ENCODE measurements at places on chromosomes 2 and 18. TPM values are rescaled to one million over a fixed set of nuclear protein-coding genes. Genes with fewer than 3 reads are reported as not detected.

The LOXHD1 gene
- 3.0 TPM for polyA plus RNA-seq

The NOSTRIN gene
- polyA plus RNA-seq: 26.7 TPM

The RETSAT gene
- 14.7 TPM for polyA plus RNA-seq

GRCh38 chr2:241272303-241273209 lies 42.9 kb downstream of the HDLBP start:
- DNase-seq: peak; percentile 55

- no peak for DNase-seq
These were observed 286.6 kb downstream of the AGAP1 start for GRCh38 chr2:235780401-235780800.

- no peak for DNase-seq
These were observed 337.1 kb upstream of the MMADHC start for GRCh38 chr2:149924549-149925213.

DNA sequence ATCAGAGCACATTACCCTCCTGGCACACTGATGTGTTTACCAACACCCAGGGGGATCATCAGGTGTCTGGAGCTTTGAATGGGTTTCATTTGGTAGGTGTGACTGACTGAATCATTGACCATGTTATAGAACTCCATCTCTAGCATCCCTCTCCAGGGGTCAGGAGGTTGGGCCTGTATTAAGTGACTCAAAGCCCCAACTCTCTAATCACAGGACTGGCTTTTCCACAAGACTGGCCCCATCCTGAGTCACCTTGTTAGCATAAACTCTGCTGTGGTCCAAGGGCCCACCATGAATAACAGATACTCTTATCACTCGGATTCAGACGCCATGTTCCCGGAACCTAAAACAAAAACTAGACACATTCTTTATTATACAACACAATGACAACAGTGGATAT lies 125.9 kb upstream of the NDUFV2 start:
- DNase-seq: no peak

GRCh38 chr2:160242893-160243564 lies 43.0 kb upstream of the ITGB6 start:
- no peak for DNase-seq

- no peak for DNase-seq
These were observed 58.4 kb downstream of the SH3BP4 start for GRCh38 chr2:235010117-235010714.

- DNase-seq: no peak
These were observed 428.2 kb upstream of the KCNH7 start for GRCh38 chr2:163266772-163267171.

DNA sequence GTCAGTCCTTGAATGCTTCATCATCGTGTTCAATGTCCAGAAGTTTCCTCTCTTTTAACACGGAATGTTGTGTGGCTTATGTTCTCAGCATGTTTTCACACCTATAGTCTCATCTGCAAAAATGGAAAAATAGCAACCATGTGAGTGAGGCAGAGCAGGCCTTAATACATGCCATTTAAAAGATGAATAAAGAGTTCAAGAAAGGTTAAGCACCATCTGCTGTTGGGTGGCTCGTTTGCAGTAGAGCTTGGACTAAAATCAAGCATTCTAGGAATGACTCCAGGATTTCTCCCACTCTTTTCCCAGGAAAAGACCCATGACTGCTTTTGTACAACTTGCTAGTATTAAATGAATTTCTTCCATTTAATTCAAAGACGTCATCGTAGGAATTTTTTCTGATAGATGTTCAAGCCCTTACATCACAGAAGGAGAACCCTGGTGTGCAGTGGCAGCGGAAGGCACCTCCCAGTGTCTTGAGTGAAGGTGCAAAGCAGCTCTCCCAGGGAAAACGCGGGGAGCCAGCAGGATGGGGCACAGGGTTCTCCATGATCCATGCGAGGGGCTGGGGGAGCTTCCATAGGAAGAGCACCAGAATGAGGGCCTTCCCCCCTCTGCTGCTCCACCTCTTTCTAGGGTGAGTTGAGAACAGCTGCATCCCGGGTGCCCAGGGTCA lies 9.6 kb downstream of the DCDC2C start:
- DNase-seq: peak; percentile 41
